ENCODE measurements at places on chromosomes 1 and 21.

DNA sequence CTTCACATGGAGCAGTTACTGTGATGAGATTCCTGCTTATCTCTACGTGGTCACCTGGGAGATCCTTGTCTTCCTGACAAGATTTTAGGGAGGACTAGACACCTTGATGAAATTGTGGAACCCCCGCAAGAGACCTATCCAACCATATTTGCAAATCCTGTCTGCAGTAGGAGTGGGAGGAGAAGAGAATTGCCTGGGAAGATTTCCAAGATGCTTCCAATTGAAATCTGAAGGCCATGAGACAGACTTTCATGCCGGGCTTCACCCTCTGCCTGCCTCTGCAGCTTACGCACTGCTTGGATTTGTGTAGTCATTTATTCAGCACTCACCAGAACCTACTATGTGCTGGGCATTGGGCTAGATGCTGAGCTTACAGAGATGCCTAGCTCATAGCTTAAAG is 106.6 kb downstream of the OMA1 start:
- DNase-seq = no peak

GRCh38 chr21:17348849-17349248 is 164.0 kb upstream of the CXADR start:
- DNase-seq = no peak

DNA sequence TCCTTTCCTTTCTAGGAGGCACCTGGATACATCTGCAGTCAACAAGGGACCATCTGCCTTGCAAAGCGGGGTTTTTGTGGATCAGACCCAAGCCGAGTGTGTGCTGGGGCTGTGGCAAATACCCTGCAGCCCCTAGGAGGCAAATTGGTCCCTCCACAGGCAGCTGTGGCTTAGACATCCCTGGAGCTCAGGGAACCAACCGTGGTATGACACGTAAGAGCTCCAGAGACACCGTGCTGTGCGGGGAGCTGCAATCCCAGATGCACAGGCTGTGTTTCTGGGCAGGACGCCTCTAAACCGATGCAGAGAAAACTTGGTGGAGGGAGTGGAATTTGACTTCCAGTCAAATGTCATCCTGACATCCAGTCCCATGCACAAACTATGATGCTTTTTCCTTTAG is 141.5 kb downstream of the KAZN start:
- no peak for DNase-seq

DNA sequence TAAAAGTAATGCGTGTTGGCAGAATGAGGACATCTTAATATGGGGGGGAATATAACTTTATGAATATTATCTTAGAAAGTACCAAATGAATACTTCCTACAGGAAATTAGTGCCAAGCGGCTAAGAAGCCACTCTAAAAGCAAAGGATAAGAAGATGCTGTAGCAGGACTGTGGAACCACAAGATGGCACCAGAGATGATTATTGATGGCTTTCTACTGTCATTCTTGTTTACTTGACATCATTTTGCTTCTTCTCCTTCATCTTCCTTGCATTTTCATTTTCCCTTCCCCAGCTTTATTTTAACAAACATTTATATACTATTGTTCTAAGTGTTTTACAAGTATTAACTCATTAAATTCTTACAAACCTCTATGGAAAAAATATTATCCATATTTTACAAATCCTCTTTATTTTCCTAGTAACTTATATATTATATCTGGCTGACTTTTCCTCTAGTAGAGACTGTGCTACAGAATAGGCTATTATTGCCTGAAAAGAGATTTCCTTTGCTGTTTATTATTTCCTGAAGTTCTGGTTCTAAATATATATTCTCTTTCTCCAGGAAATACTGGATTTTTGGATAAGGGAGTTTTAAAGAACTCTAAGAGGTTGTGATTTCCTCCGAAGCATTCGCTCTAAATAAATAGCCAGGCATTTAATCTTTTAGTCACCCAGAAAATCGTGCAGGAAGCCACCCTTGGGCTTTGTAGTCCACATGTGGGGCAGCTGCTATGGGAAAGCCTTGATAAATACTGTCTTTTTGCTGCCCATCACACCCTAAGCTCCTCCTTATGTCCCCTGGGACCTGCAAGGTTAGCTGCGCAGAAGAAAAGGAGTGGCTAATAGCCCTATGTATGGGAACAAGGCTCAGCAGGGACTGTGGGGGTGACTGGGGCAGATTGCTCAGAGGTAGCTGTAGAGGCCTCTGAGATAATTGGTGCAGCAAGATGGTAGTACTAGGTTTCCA is 69.8 kb downstream of the TPR start:
- peak; percentile 29 for DNase-seq

DNA sequence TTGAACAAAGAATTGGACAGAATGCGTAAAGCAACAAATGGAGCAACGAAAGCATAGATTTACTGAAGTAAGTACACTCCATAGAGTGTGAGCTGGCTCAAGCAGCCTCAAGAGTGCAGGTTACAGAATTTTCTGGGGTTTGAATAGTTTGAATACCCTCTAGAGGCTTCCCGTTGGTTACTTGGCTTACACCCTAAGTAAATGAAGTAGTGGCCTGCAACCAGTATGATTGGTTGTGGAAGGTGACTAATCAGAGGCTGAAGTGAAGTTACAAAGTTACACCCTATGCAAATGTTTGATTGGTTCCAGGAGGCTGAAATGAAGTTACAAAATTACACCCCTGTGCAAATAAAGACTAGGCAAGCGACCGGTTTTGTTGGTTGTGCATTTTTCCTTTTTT is 10.9 kb downstream of the TCEANC2 start:
- no peak for DNase-seq

DNA sequence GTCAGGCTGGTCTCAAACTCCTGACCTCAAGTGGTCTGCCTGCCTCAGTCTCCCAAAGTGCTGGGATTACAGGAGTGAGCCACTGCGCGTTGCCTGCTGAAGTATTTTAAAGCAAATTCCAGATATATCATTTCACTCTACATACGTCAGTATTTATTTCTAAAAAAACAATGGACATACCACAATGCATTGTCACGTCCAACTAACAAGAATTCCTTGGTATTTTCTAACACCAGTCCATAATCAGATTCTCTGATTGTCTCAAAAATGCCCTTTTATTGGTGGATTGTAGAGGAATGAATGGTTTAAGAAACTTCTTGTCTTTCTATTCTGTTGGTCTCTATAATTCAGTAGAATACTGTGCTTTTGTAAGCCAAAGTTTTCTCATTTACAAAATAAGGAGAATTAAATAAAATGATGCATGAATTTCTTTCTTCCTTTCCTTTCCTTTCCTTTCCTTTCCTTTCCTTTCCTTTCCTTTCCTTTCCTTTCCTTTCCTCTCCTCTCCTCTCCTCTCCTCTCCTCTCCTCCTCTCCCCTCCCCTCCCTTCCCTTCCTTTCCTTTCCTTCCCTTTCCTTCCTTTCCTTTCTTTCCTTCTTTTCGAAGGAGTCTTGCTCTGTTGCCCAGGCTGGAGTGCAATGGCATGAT is 55.8 kb downstream of the VPS13D start:
- DNase-seq = no peak

- no peak for DNase-seq
Observed at GRCh38 chr1:190066011-190066410, 411.7 kb downstream of the BRINP3 start.

DNA sequence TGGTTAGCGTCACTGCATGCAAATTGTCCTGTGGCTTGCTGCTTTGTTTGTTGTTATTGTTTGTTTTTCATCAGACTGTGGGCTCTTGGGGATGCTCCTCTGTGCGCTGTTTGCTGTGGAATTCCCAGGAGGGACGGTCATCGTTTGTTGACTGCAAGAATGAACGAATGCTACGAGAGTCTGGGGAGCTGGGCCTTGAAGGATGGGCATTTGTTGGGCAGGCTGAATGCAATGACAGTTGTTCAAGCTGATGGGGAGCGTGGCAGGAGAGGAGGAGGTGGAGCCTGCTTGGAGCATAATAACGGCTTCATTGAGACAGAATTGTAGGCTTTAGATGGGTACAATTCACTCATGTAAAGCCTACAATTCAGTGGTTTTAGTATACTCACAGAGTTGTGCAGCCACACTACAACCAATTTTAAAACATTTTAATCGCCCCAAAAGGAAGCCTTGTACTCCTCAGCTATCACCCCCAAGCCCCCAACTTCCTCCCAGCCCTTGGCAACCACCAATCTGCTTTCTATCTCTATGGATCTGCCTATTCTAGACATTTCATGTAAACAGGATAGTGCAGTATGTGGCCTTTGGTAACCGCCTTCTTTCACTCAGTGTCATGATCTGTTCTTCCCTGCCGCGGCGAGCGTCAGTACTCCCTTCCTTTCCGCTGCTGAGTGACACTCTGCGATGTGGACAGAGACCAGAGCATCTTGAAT is 190.2 kb downstream of the CAMTA1 start:
- DNase-seq = no peak

DNA sequence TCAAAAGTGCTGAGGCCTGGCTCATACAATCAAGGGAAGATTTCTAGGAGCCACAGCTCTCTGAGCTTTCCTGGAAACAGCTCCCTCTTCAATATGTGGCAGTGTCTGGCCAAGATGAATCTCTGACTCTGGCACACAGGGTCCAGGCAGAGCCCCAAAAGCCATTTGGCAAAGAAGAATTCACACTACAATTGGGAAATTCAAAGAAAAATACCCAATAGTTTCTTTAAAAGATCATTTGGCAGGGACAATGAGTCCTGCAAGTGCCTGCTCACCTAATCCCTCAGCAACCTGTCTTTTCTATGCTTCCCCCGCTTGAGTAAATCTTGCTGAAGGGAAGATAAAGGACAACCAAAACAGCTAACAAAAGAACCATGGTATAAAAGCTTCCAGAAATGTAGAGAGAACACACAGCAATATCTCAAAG is 124.6 kb downstream of the TGFBR3 start:
- no peak for DNase-seq

GRCh38 chr1:37753473-37754321 is 11.2 kb downstream of the EPHA10 start:
- DNase-seq = no peak

- no peak for DNase-seq
Observed at GRCh38 chr21:32929633-32930038, 96.1 kb upstream of the OLIG2 start.

DNA sequence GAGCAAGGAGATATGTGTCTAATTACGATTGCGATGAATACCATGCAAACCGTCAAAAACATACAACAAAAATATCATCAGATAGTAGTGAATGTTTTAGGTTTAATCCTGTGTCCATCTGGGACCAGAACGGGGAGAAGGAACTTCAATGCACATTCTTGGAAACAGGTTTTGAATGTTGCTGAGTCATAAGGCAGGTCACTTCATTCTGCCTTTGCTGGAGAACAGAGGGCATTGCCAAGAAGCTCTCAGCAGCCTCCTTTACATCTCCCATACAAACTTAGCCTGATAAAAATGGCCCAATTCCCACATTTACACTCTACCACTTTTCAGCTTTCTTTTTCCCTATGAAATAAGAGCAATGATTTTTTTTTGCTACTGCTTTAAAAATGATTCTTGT is 78.0 kb upstream of the KCNJ6 start:
- DNase-seq = no peak

- no peak for DNase-seq
Observed at GRCh38 chr1:194830387-194830786, 1644.0 kb upstream of the B3GALT2 start.

- no peak for DNase-seq
Observed at GRCh38 chr1:211896958-211897357, 66.4 kb upstream of the LPGAT1 start.

- DNase-seq = no peak
Observed at GRCh38 chr1:13760921-13761320, 60.9 kb downstream of the PRDM2 start.

GRCh38 chr1:208154040-208154439 is 90.1 kb downstream of the PLXNA2 start:
- peak; percentile 79 for DNase-seq

DNA sequence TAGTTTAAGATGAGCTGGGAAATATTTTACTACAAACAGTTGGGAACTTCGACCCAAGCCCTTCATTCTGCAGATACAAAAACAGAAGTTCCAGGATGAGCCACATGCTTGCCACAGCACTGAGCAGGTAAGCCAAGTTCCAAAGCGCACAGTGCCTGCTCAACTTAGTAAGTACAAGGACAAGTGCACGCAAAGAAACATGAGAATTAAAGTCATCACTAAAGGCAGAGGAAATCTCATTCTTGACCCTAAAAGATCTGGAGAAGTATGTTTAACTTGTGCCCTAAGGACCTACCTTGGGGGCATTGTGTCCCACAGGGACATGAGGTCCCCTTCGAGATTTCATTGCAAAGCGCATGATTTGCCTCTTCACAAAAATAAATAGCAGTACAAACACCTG is 1.2 kb upstream of the UBAP2L start:
- peak; percentile 24 for DNase-seq

DNA sequence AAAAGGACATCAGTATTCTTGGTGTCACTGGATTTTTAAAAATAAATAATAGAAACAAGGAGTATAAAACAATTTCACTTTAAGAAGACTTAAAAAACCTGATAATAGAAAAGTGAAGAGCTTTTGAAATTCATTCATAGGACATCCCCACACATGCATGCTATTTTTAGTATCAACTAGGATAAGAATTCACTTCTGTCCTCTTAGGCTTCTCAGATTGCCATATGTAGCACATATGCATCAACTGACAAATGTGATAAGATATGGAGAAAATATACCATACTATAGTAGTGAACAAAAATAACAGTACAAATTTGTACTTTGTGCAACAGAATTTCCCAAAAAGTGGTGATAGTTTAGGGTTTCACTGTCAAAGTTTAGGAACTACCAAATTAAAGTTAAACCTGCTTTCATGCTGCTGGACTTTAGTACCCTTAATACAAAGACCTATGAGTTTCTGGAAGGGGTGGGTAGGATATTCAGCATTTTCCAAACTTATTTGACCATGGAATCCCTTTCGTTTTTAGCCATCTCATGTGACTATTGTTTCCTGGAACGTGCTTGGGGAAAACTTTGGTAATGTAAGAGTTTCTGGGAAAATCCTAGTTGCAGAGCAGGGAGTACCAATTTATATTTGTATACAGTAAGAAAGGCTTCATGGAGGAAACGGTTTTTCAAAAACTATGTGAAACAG is 19.8 kb downstream of the RPRD2 start:
- no peak for DNase-seq

GRCh38 chr1:19620786-19621185 is 23.3 kb upstream of the NBL1 start:
- no peak for DNase-seq

DNA sequence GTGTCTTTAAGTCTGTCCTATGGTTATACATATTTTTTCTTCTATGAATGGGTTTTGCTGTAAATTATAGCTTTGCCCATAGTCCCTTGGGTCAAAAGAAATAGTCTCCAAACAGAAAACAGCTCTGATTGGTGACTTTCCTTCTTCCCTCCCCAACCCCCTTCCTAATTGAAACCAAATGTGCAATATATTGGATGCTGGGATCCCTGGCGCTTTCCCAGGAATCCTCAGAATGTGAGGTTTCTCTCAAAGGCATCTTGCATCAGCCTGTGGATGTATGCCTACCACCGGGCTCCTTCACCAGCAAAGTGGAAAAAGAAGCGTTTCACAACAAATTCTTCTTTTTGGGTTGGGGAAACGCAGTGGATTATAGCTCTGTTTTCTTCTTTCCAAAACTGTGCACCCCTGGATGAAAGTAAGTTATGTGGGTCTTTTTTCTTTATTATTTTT is at the start of gene DDR2:
TSS of gene DDR2 (plus strand) at position 248 of the 450 bp plus-strand sequence. CDS start 86,600 bp downstream, outside the sequence.
- DNase-seq = no peak
